Fibroblast of lung (primary cell): ENCODE measurements at places on chromosomes 11 and 22. TPM values are rescaled to one million over a fixed set of nuclear protein-coding genes. Genes with fewer than 3 reads are reported as not detected.

PRG3 gene
- not detected in 2 replicates for polyA plus RNA-seq

DNA sequence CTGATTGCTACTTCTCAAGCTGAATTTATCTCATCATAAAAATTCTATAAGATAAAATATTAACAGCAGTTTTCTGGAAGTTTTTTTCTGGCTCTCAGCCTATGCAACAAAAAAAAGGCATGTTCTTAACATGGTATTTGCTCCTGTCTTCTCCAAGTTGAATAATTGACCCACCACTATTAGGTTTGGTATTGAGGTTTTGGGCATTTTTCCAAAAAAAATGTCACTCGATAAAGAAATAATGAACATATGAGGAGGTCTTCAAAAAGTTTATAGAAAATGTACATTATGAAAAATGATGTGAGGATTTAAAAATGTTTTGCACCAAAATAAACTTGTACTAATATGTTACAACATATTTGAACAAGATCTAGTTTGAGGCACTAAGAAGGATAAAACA lies 808.6 kb upstream of the RAG2 start:
- H3K36me3 ChIP-seq = no peaks in the 10 kb centered on the region
- H3K4me1 ChIP-seq = no peaks in the 10 kb centered on the region
- H3K4me3 ChIP-seq = no peak overlapping the region
- peak; percentile 3 for DNase-seq
- no peak overlapping the region for H3K27ac ChIP-seq

DDX25 gene
- not detected in 2 replicates for polyA plus RNA-seq

- no peak overlapping the region for H3K27ac ChIP-seq
- H3K27me3 ChIP-seq = no peaks in the 10 kb centered on the region
- peaks cover 15% of the 10 kb centered on the region for H3K36me3 ChIP-seq
These were observed 22.5 kb downstream of the FADS3 start for GRCh38 chr11:61868571-61869428.

- peak overlapping the region; percentile 100 for H3K27ac ChIP-seq
- H3K4me3 ChIP-seq = peak overlapping the region; percentile 94
- H3K36me3 ChIP-seq = no peaks in the 10 kb centered on the region
- no peak for DNase-seq
These were observed 548 bp downstream of the FDXACB1 start for GRCh38 chr11:111878385-111878848.

DNA sequence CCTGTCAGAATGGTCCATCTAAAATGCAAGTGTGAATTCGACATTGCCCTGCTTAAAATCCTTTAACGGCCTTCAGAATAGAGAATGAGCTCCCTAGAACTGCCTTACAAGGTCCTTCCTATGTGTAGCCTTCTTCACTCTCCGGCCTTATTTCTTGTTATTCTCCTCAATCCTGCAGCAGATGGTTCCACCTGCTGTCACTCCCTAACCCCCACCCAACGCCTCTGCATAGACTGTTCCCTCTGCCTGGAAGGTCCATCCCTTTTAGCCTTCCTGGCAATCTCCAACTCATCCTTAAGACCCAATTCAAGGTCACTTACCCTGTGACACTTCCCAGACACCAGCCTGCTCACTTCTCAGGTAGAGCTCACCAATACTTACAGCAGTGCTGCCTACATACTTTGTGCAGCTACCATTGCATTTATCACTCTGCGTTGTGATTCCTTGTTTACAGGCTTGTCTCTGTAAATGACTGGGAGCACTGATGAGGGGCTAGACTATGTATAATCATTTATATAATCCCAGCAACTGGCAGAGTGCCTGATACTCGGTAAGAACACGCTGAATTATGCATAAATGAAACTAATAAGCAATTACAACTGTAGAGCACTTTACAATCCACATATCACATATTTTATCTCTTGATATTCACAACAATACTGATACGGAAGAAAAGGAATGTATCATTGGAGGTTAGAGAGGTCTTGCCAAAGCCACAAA lies 58.9 kb downstream of the CLPB start:
- no peaks in the 10 kb centered on the region for H3K36me3 ChIP-seq
- DNase-seq = no peak
- no peak overlapping the region for H3K4me3 ChIP-seq
- no peaks in the 10 kb centered on the region for H3K4me1 ChIP-seq
- H3K27ac ChIP-seq = no peak overlapping the region
- no peaks in the 10 kb centered on the region for H3K27me3 ChIP-seq

DNA sequence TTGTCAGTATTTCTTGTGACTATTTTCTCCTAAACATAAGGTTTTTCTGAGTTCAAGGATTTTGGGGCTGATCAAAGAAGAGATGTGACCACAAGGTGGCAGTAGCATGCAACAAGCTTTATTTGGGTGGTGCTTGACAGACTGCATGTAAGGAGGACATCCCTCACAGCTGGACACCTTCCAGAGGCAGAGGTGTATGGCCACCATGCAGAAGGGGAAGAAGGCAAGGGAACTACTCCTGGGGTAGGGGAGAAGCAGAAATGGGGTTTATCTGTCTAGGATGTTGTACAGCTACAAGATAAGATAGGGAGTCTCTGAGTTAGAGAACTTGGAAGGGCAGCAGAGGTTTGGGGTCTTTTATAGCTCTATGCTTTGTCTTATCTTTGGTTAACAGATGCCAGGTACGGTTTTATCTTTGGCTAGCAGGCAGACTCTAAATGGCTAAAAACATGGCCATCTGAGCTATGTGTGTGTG lies 5.1 kb upstream of the BIRC2 start:
- H3K27ac ChIP-seq = no peak overlapping the region
- H3K36me3 ChIP-seq = no peaks in the 10 kb centered on the region
- DNase-seq = peak; percentile 78
- no peak overlapping the region for H3K4me3 ChIP-seq
- no peaks in the 10 kb centered on the region for H3K27me3 ChIP-seq
